Renal cortical epithelial cell (primary cell): ENCODE measurements at places on chromosomes 3 and 15.
A peak's percentile ranks its signal among the peaks of the same experiment; 100 is the strongest.

DNA sequence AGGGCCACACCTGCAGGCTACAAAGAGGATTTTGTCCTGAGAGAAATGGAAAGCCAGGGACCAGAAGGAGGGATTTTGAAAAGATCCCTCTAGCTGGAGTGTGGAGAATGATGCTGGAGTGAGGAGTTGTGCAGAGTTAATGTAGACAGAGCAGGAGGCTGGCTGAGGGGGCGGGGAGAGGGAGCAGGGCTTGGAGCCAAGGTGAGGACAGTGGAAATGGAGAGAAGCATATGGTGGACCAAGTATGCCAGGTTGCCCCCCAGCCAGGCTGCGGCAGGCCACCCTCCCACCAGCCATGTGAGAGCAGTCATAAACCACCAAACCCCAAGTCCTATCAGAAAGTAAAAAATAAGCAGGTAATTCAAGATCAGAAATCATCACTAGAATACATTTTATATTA is 14.7 kb downstream of the RARRES1 start:
- no peak for DNase-seq

DNA sequence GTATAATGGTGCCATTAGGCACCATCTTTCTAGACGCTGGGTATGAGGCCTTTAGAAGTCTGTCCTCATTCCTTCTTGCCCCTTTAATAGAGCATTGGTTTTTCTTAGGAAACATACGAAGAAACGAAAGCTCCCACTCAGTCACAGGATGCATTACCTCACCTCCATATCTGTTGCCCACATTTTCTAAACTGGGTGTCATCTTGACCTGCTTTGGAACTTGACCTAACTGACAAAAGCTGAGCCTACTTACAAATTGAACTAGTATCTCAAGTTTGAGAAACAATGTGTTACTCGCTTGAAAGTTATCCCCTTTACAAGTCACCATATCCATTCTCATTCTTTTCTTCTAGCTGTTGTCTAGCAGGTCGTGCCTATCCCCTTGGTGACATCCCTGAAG is 102.7 kb downstream of the VPS8 start:
- no peak for DNase-seq

DNA sequence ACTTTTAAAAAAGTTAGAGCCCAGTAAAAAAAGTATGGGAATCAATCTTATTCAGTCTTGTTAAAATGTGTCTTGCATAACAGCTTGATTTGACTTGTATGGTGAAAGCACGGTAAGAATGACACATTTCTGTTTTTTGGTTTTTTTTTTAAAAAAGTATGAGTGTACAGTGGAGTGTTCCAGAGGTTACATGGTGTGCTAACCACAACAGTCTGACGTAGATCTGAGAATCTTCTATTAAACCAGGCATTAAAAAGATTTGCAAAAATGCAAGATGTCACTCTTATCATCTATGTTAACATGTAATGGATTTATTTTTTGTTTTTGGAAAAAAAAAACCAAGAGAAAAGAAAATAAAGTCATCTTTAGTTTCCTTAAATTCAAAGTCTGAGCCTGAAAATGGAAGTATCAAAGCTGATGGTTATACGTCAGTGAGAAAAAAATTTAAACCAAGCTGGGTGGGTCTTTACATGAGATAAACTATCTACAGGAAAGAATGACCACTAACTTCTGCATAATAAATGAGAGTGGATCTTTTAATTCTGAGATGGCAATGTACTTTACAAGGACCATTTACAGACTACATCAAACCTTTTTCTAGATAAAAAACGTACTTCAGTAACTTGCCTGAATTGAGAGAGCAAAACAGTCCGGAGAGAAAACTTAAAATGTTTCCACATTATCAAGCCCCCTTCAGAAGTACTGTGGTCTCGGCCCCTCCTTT is 1.6 kb downstream of the GABPB1 start:
- peak; percentile 90 for DNase-seq

DNA sequence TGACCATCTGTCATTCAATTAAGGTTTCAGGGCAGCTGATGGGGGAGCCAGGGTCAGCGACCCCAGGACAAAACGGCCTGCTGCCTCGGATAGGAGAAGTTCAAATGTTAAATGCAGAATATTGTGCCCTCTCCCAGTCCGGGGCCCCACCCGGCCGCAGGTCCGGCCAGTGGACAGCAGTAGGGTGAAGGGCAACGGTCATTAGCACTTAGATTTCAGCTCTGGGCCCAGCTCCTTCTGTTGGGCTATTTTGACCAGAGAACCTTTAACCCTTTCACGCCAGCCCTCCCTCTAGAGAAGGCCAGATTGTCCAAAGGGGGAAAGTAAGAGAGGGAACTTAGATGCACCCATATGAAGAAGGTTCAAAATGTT is 16.1 kb upstream of the ONECUT1 start:
- no peak for DNase-seq

GRCh38 chr3:65925254-65925954 is 113.3 kb downstream of the MAGI1 start:
- DNase-seq, result no peak

DNA sequence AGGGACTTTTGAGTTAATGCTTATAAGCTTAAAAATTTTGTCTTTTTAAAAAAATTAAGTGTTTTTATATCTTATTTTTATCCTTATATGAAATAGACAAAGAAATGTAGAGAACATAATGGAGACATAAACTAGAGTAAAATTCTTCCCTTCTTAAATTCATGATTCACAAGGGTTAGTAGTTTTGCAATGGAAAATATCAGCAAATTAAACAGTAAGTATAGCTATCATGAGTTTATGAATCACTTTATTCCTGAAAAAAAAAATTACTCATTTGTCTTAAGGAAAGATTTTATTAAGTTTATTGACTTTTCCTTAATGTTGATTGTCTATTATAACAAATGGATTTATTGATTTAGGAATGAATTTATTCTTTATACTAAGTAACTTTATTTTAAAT is 4.3 kb downstream of the ATP6V1A start:
- DNase-seq, result no peak

- no peak for DNase-seq
These were observed 3.6 kb upstream of the RUVBL1 start for GRCh38 chr3:128127236-128127635.

GRCh38 chr3:134038071-134038491 is 8.4 kb upstream of the SLCO2A1 start:
- DNase-seq, result no peak

- DNase-seq, result peak; percentile 58
These were observed 33.9 kb downstream of the PFN2 start for GRCh38 chr3:149936812-149937230.

DNA sequence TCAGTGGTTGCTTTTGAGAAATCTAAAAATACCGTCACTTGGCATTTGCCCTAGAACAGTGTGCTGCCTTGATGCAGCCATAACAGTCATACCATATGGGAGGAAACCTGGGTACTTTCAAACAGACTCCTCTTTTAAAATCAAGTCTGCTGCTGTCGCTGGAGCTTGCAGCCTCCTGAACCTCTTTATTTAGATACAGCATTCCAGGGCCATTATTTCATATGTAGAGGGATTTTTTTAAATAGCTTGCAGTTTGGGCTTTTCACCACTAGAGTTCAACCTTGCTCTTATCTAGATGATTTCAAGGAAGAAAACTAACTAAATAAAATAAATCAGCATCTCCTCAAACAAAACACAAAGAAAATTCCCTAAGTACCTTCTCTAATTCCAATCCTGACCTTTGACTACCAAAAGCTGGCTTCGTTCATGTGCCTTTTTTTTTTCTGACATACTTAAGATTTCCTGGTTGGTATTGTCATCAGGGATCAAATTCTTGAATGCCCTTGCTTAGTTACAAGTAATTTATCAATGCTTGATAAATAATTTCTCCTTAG is 111.6 kb downstream of the KBTBD8 start:
- DNase-seq, result peak; percentile 66

- peak; percentile 22 for DNase-seq
These were observed 67.9 kb downstream of the CNTN4 start for GRCh38 chr3:2166552-2166951.

- peak; percentile 97 for DNase-seq
These were observed 63.3 kb downstream of the FLNB start for GRCh38 chr3:58071480-58071971.

DNA sequence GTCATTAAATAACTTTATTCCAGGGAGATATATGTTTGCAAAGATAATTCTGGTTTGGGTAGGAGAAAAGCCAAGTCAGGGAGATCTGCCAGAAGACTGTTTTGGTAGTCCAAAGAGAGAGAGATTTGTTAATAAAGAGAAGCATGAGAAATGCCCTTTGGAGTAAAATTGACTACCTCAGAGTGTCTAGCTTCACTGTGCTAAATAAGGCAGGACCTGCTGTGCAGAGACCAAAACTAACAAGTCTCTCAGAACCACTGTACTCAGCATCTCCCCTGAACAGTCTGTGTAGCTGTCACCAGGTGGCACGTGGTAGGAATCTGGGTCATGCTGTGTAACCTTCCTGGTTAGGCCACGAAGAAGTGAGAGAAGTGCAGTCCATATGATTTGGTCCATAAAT is 31.6 kb upstream of the SLC35G2 start:
- peak; percentile 23 for DNase-seq

GRCh38 chr15:68990992-68991500 is 23.4 kb upstream of the NOX5 start:
- DNase-seq, result no peak

- DNase-seq, result no peak
These were observed 490.0 kb downstream of the EDEM1 start for GRCh38 chr3:5677555-5677954.

DNA sequence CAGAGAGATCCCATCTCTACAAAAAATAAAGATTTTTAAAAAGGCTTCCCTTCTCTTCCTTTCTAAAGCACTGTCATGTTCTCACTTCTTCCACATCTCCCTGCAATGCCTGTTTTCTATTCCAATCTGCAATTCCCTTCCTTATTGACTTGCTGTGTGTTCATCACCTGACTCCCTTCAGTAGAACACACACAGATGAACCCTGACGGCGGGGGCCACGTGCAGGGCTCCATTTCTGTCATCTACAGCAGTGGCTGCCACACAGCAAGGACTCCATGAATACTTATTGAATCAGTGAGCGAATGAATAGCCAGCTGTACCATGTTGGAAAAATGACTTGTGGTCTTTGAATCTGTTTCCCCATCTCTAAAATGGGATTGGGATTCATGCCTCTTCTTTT is 26.1 kb downstream of the BHLHE40 start:
- DNase-seq, result no peak

- no peak for DNase-seq
These were observed 63.7 kb upstream of the TPRG1 start for GRCh38 chr3:189108067-189108466.

DNA sequence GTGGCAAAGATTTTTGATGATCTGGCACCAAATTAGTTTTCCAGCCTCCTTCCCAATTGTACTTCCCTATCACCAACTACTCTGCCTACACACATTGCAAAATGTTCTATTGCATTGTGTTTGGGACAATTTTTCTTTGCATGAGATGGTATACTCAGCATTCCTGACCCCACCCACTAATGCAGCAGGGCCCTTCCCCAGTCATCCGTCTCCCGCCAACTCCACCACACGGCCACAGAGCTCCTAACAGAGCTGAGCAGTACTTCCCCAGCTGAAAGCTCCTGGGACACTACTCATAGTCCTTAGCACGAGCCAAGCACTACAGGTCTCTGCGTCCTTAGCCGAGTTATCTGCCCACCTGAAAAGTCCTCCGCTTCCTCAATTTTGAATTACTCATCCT is 34.2 kb downstream of the TXNRD3 start:
- DNase-seq, result no peak

GRCh38 chr15:80689716-80690115 is 5.4 kb upstream of the ABHD17C start:
- no peak for DNase-seq

GRCh38 chr3:153892126-153892525 is 229.1 kb upstream of the ARHGEF26 start:
- no peak for DNase-seq

DNA sequence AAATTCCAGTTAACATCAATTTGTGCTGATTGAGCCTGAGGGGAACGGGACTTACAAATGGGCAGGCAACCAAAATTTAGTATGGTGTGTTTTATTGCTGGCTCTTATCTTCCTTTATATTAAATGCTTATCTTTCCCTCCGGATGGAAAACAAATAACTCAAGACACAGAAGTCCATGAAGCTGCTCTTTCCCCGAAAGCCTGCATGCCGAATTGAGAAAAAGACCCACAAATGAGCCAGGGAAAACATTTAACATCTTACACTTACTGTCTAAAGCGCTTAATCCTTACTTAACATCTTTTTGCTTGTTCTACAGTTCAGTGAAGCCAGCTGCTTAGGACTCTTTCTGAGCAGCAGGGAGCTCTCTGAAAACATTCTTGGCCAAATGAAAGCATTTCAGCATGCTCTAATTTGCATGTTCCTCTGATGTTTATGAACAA is 49.5 kb downstream of the HEG1 start:
- DNase-seq, result no peak

GRCh38 chr3:131602011-131602779 is 99.4 kb upstream of the MRPL3 start:
- peak; percentile 48 for DNase-seq

DNA sequence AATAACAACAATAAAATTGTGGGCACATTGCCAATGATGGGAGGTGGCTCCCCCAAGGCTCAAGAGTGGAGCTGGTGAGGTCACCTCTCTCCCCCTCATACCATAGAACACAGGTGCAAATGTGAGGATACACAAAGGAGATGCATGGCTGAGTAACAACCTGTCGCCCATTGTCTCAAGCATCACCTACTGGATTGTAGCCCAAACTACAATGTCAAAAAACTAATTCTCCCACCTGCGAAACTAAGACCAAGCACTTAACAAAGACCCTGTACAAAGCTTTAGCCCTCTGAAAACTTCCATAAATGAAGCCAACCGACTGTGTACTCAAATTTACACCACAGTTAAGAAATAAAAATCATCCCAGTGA is 50.4 kb upstream of the IGSF11 start:
- DNase-seq, result no peak

DNA sequence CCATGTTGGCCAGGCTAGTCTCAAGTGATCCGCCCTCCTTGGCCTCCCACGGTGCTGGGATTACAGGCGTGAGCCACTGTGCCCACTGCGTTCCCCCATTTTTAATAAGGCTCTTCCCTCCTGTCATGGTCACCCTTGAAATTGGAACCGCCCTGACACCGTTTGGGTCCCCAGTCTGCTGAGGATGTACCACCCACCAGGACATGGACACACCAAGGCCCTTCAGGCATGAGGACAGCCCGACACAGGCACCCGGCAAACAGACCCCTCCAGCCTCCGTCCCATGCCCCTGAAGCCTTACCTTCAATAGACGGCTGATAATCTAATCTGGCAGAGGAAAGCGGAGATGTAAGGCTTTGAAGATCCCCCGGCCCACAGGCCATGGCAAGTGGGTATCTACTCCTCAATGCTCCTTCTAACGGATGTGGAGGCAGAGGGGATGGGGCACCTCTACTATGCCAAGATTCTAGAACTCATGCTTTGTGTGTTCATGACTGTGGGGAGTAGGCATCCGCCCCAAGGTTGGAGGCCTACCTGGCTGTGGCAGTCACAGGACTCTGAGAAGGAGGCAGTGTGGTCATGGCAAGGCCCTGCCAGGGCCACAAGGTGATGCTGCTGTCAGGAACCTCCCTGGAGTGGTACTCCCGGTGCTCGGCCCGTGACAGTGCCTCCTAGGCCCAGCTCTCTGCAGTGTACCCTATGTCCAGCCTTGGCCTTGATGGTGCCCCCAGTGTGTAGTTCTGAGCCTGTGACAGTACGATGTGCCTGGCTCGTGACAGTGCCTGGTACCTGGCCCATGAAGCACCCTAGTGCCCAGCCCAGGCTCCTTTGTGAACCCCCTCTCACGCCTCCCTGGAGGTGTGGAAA is 18.6 kb upstream of the PRSS50 start:
- DNase-seq, result no peak
